ENCODE measurements at places on chromosomes 11 and 22.

- DNase-seq: no peak
These were observed 23.3 kb downstream of the ELF5 start for GRCh38 chr11:34490304-34490703.

DNA sequence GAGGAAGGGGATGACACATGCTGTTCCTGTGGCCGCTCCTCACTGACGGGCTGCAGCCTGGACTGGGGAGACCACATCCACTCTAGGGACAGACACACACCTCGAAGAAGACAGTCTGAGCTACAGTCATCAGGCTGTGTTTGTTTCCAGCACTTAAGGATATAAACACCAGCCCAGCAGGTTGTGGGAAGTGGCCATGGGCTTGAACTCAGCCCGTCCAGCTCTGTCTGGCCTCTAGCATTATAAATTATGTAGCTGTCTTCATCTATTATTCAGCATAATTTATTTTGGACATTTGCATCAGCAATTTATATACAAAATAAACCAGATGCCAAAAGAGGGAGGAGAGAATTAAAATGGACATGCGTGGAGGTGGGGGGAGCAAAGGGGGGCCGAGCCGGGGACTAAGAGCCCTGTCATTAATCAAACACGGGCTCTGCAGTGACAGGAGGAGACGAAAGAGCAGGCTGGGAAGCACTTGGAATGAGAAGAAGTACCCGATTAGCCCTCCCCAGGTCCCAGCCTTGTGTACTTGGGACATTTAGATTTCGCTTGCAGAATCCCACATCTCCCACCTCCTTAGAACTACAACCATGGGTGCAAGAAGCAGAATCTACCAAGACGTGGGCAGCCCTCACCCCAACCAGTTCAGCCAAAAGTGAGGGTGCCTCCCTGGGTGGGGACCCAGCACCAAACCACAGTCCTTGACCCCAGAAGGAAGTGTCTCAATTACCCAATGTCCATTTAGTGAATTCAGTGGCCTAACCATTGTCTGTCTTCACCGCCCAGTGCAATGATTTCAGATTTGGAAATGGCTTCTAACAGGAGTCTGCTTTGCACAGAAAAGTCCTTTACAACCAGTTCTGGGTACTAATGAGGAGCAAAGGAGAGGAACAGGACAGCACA is 309.6 kb downstream of the OPCML start:
- DNase-seq: no peak

DNA sequence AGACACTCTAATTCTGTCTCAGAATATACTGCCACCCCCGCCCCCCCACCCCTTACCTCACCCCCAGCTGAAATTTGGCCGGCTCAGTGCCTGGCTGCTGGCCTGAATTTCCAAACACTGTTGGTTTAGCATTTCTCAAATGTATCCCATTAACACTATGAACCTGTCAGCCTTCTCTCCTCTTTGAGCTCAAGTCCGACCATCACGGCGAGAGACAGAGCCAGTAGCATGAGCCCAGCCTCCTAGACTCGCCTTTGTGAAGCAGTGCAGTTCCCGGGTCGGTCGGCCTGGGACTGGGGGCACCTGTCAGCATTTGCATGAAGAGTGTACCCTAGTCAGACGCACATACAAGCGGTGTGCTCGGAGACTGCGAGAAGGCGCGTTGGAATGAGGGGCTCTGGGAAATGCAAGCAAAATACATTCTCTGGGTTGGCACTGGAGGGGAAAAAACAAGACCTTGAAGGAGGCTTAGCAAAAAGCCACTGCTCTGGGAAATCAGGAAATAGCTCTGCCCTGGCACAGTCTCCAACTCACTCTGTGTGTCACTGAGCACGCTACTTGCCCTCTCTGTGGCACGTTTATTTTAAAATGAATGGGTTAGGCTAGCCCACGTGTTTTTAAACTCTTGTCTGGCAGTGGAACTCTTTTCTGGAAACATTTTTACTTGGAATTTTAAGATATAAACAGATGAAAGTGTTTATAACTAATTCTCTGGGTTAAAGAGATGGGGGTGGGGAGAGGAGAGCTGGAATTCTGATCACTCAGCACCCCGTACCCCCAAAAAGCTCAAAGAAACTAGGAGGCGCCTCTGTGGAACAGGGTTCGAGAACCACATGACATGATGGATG is 108.3 kb downstream of the TIMP3 start:
- DNase-seq: no peak

GRCh38 chr11:105149477-105149876 is 9.9 kb upstream of the CARD18 start:
- no peak for DNase-seq
